D341Med (cell line): ENCODE measurements at places on chromosomes 7 and 10.

GRCh38 chr10:114151486-114151885 is 22.5 kb downstream of the CCDC186 start:
- no peak for DNase-seq

- DNase-seq, result peak; percentile 60
Observed at GRCh38 chr7:157250605-157251228, 86.1 kb upstream of the DNAJB6 start.

DNA sequence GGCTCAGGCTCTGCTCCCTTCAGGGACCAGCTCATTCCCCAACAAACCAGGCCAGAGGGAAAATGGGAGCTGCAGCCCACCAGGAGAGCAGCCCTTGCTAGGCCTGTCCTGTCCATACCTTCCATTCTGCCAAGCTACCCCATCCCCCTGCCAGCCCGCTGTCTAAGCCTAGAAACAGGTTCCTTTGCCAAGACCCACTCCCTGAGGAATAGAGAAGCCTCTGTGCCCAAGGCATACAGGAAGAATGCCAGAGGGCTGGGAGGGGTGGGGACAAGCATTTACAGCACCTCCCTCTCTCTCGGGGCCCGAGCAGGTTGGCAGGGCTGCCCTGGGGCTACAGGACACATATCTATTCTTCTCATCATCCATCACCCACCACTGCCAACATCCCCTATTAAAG is 178.3 kb downstream of the GRID1 start:
- peak; percentile 49 for DNase-seq

DNA sequence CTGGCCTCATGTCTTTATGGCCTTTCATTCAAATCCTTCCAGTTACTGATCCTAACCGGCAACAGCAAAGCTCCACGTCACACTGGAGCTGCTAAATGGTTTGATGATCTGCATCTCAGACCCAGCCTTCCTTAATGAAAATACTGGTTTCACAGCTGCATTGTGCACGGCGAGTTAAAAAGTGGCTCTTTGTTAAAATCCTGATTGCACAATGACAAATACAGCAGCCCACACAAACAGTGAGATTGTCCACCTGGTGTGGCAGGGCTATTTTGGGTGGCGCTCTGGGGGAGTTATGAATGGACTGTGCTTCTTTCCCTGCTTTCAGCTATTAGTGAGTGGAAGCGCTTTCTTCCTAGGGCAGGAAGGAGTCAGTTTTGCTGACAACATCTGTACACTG is 63.4 kb upstream of the C1QL3 start:
- no peak for DNase-seq

DNA sequence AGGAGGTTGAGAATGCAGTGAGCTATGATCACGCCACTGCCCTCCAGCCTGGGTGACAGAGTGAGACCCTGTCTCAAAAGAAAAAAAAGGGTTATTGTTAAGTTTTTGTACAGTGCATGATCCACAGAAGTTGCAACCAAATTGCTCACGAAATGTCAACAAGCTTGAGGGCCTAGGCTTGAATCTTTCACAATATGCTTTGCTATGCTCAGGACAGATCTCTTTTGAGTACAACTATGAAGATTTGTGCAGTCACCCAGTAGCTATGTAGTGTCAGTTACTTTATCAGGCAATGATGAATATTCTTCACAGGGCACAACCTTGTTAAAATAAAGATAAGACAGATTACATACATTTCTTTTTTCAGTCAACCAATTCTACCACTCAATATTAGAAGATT is 109.2 kb downstream of the PRTFDC1 start:
- DNase-seq, result no peak

- DNase-seq, result no peak
Observed at GRCh38 chr10:132423966-132424861, 27.2 kb downstream of the PWWP2B start.

- DNase-seq, result no peak
Observed at GRCh38 chr7:126436213-126436868, 816.4 kb downstream of the GRM8 start.

- no peak for DNase-seq
Observed at GRCh38 chr10:34858003-34858402, 42.9 kb upstream of the PARD3 start.

DNA sequence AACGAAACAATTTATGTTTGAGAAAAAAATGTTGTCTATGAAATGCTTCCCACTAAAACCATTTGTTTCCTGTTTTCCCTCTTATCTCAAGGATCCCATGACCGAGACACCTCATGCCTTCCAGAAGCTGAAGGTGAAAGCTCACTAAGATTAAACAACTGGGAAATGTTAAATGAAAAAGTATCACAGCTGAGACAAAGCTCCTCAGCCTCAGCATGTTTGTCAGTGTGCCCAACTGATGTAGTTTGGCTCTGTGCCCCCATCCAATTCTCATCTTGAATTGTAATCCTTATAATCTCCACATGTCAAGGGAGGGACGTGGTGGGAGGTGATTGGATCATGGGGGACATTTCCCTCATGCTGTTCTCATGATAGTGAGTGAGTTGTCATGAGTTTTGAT is 327.3 kb downstream of the HTR7 start:
- DNase-seq, result peak; percentile 27

GRCh38 chr10:5844345-5845055 is 31.3 kb upstream of the GDI2 start:
- no peak for DNase-seq

DNA sequence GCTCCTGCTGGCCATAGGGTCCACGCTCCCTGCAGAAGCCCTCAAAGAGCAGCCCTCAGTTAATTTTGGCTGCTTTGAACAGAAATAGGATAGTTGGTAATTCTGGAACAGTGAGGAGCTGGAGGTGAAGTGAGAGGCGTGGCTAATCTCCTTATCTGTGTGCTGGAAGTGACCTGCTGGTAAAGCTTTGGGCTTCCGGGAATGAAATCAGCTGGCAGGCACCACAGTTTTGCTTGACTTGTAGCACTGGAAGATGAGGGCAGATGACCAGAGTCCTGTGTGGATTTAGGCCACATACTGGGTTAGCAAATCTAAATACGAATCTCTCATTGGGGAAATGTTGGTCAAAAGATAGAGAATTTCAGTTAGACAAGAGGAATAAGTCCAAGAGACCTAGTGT is 10.2 kb downstream of the ATP6V0E2 start:
- no peak for DNase-seq

DNA sequence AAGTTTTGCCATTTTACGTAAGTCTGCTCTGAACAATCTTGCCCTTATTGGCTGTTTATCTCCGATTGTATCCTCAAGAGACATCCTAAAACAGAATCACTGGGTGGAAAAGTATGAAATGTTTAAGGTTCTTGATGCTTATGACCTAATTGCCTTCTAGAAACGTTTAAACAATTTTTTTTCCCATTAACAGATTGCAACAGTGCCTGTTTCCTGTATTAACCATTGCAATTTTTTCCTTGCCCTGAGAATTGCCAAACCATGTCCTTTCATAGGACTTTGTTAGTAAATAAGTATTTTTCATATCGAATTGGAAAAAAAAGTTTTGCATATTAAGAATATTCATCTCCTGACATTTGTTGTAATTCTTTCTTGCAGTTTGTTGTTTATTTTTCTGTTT is 639.8 kb downstream of the INHBA start:
- no peak for DNase-seq

GRCh38 chr10:49139028-49139845 is 5.4 kb upstream of the FAM170B start:
- no peak for DNase-seq

GRCh38 chr7:30308389-30308788 is 24.0 kb downstream of the ZNRF2 start:
- DNase-seq, result no peak

GRCh38 chr7:66575398-66575797 is 53.3 kb upstream of the KCTD7 start:
- DNase-seq, result no peak

- no peak for DNase-seq
Observed at GRCh38 chr7:28180031-28180363, 598 bp downstream of the JAZF1 start.

GRCh38 chr10:116132780-116133399 is 140.1 kb downstream of the GFRA1 start:
- no peak for DNase-seq

- peak; percentile 52 for DNase-seq
Observed at GRCh38 chr10:13439313-13440184, 89.3 kb downstream of the BEND7 start.

DNA sequence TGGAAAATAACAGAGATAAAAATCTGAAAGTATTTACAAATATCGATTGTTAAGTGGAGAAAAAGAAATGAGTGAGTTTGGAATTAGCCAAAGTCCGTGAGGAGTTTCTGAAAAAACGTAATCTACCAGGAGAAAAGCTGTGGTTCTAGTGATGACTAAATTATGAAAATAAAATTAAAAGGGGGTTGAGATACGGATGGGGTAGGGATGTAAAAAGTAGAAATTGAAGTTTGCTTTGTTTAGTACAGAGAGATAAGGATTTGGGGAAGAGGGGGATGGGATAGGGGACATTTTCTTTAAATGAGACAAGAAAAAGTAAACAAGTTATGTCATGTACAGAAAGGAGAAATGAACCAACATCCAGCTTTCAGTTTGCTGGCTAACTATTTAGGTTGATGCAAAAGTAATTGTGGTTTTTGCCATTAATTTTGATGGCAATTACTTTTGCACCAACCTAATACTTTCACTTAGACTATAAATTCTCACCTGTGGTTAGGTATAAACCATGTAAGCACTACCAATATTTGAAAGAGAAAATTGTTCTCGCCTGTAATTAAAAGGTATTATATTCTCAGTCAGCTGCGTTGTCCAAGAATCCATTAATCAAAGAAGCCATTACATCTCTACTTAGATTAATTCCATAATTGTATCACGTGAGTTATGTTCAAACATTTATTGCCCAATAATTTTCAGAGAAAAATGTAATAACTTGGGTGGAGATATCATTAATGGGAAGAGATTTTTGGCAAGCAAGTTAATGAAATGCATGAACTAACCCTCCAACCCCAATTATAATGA is 143.0 kb upstream of the NRP1 start:
- no peak for DNase-seq

GRCh38 chr7:50210706-50211115 is 93.8 kb upstream of the IKZF1 start:
- DNase-seq, result no peak

GRCh38 chr7:672891-673290 is 53.6 kb upstream of the DNAAF5 start:
- DNase-seq, result no peak

DNA sequence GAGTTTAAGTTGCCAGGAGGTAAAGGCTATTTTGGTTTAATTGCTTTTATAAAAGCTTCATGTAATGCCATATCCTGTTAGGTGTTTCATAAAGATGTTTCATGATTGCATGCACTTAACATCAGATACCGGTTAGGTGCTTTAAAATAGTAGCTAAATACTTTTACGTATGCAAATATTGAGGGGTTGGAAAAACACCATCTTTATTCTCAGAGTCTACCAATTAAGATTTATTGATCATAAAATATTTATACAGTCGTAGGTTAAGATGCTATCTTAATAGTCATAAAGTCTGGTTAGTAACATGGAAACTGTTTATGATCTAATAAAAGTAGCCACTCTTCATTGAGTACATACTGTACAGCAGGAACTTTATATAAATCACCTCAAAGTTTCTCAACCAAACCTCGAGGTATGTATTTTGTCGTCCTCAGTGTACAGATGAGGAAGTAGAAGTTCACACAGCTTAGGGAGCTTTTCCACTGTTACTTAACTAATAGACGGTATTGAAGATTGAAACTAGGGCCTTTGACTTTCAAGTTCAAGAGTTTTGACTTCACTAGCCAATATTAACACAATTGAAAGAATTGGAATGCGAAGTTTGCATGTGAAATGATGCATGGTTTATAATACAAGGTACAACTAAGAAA is 897.1 kb downstream of the GATA3 start:
- no peak for DNase-seq

DNA sequence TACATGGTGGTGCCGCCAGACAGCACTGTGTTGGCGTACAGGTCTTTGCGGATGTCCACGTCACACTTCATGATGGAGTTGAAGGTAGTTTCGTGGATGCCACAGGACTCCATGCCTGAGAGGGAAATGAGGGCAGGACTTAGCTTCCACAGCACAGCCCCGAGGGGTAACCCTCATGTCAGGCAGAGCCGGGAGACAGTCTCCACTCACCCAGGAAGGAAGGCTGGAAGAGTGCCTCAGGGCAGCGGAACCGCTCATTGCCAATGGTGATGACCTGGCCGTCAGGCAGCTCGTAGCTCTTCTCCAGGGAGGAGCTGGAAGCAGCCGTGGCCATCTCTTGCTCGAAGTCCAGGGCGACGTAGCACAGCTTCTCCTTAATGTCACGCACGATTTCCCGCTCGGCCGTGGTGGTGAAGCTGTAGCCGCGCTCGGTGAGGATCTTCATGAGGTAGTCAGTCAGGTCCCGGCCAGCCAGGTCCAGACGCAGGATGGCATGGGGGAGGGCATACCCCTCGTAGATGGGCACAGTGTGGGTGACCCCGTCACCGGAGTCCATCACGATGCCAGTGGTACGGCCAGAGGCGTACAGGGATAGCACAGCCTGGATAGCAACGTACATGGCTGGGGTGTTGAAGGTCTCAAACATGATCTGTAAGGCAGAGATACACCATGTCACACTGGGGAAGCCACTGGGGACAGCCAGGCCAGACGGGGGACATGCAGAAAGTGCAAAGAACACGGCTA is 104.6 kb upstream of the TNRC18 start:
- no peak for DNase-seq

GRCh38 chr10:9158675-9159074 is 1104.2 kb downstream of the GATA3 start:
- no peak for DNase-seq

DNA sequence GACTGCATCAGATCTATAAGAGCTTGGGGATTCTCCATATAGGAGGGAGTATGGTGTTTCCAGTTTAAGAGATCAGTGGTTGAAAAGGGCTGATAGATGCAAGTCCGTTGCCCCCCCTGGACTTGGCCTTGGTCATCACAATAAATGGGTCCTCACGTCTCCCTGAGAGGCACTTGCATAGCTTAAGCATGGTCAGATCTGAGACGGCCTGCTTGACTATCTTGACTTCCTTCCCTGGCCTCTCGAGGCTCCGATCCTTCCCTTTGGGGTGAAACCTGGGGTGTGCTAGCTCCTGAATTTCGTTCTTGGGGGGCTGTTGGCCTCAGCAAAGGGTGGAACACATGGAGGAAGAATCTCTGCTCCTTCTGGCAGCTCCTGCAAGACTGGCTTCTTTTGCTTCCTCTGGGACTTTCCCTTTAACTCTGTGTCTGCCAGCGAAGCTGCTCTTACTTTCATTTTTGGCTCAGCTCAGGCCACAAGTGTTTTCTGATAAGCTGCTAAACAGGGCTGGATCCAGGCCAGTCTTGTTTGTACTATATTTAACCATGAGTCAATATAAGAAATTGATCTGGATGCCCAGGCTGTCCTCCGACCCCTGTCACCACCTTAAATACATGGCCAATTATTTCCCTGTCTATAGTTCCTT is 11.2 kb upstream of the ZNF485 start:
- DNase-seq, result no peak

- DNase-seq, result no peak
Observed at GRCh38 chr7:139699640-139700504, 77.9 kb downstream of the HIPK2 start.
